Aorta (tissue), 5 donors: ENCODE measurements at places on chromosomes 2 and 18.

DNA sequence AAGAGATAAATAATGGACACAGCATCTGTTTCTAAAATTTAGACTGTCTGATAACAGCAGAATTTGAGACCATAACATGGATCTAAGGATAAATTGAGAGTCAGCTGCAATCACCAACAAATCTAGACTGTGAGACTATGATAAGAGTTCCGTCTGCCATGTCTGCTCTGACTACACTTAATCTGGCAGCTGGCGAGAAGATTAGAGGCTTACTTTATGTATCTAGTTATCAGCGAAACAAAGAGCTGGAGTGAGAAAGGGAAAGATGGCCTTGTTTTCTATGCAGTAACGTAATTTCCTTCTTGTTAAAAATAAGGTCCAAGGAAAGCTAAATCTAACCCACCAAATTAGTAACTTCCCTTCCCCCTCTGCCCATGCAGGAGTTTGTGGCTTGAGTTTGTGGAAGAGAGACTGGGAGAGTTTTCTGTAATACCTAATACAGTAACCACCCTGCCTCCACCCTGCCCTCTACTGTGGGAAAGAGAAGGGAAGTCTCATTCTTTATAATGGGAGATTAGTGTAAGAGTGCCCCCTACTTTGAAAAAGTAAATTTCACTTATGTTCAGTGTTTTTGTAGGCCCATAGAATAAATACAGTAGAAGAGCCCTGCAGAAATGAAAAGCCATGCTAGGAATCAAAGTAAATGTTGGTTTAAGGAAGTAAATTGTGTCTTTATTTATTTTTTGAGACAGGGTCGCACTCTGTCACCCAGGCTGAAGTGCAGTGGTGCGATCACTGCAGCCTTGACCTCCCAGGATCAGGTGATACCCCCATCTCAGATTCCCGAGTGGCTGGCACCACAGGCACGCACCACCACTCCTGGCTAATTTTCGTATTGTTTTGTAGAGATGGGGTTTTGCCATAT lies 27.5 kb downstream of the EML4 start:
- no peak for DNase-seq

DNA sequence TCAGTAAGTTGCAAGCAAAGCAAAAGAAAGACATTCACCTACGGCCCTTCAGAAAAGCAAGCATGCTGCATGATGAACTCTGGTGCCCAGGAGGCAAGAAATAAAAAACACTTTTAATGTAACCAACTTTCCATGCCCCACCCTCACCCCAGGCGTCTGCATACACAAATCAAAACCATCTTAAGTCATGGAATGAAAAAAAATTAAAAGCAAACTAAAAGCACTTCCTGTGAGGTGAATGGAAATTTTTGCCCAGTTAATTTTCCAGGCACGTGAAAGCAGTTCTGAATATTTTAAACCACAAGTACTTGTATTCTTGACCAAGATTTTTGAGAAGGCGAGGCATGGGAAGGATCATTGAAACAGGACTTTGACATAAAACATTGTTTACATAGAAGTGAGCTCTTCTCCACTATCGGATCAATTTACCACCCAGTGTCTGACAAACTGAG lies 2.5 kb upstream of the ICOS start:
- no peak for DNase-seq

- no peak for DNase-seq
Measured at GRCh38 chr2:25405611-25406295, 64.0 kb upstream of the DNMT3A start.

DNA sequence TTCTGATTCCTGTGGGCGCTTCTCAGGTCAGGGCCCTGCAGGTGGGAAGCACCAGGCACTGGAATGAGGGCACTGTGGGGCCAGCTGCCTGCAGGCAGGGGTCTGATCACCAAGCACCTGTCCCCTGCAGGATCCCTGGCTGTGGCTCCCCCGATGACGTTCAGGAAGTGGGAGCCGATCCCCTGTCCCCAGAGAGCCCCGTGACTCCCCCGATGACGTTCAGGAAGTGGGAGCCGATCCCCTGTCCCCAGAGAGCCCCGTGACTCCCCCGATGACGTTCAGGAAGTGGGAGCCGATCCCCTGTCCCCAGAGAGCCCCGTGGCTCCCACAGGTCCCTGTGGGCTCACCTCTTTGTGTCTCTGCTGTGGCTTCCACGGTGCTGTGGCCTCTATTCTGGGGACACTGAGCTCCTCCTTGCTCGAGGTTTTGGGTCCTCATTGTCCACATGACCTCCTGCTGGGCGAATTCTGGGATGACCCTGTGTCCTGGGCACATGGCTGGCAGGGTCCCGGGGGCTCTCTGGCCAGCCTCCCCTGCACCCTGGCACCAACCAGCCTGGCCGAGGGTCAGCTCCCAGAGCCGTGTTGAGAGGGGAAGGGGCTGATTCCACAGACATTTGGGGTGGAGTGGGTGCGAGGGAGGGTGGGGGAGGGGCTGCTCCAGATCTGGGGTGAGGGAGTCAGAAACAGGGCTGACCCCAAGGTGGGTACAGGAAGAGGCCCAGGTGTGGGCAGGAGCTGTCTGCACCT lies 4.8 kb downstream of the NEU4 start:
- DNase-seq = peak; percentile 69

GRCh38 chr18:3425446-3425845 lies 24.5 kb upstream of the TGIF1 start:
- DNase-seq = no peak

GRCh38 chr2:133232556-133232955 lies 335.7 kb downstream of the NCKAP5 start:
- no peak for DNase-seq

DNA sequence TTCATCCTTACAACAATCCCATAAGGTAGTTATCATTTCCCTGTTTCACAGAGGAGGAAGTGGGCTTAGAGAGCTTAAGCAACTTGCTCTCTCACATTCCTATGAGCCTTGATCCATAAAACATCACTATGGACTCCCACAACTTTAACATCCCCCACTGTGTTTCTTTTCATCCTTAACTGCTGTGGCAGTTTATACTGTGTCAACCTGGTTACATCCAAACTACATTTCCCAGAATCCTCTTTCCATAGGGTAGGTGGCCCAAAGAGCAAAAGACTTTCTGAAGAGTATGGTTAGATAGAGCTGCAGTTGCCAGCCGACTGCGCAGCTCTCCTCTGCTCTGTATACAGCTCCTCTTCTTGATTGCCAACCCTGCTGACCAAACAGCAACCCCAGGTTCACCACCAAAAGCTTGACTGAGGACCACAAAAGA lies 22.5 kb downstream of the MAP3K2 start:
- DNase-seq = no peak

- no peak for DNase-seq
Measured at GRCh38 chr18:46478796-46479195, 178.2 kb downstream of the LOXHD1 start.

DNA sequence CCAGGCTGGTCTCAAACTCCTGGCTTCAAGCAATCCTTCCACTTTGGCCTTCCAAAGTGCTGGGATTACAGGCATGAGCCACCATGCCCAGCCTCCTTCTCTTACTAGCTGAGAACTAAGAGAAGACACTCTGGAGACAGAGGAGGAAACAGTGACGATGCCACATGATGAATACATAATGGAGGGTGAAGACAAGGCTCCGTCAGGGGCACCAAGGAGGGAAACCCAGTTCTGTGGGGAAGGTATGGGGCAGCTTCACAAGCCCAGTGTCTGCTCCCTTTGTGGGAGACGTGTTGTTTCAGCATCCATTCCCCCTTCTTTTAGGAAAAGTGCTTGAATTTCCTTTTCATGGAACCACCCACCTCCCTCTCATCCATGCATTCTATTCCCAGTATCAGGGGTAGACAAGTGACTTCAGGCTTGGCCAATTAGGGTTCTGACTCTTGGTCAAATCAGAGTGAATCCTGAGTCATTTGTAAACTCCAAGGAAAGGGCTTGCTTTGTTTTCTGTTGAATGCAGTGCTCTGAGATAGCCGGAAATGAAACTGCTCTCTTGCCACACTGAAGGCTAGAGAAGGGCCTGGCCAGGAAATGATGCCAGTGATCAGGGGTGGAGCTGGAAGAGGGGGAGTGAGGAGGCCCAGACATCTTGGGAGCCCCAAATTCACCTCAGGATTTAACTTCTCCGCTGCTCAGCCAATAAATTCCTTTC lies 23.7 kb downstream of the TMEM127 start:
- no peak for DNase-seq

GRCh38 chr2:238238766-238239542 lies 884 bp downstream of the HES6 start:
- no peak for DNase-seq

DNA sequence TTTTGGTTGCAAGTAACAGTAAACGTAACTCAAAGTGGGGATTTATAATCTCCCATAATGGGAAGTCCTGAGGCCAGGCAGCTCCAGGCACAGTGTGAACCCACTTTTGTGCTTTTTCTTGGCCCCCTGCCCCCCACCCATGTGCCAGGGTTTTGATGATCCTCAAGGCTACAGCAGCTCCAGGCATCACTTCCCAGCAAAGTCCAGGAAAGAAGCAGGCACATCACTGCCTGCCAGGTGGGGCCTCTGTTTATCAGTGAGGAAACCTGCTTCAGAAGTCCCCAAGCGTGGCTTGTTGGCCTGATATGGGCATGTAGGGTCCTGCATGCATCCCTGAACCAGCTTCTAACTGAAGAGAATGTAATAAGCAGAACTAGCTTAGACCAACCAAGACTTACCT lies 299.2 kb upstream of the SKOR2 start:
- DNase-seq = no peak

DNA sequence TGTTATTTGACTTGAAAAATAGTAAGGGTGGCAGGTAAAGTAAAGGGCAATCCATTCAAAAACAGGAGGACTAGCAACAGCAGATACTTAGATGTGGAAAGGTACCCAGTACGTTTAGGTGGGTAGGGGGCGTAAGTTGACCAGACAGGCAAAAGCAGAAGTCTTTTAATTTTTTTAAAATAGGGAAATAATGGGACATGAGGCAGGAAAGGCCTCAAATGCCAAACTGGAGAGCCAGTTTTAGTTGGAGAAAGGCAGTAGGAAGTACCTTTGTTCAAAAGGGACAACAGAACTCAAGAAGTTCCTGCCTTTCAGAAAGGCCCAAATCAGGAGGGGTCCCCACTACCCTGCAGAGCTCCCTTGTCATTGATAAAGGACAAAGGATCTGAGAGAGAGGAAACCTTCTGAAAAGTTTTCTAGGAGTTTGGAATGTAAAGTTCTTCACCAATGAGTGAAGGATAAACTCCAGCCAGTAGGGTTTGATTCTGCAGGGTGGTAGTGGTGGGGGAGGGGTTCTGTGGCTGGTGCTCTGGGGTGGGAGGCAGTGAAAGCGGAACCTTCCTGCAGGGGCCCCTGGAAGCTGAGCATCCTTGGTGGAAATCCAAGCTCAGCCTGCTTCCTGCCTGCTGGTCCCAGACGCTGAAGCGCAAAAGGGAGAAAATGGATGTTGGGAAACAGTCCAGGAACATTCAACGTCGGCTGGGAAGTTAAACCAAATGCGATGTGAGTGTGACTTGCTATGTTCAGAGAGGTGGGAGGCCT lies 40.1 kb downstream of the TMEM17 start:
- DNase-seq = no peak

DNA sequence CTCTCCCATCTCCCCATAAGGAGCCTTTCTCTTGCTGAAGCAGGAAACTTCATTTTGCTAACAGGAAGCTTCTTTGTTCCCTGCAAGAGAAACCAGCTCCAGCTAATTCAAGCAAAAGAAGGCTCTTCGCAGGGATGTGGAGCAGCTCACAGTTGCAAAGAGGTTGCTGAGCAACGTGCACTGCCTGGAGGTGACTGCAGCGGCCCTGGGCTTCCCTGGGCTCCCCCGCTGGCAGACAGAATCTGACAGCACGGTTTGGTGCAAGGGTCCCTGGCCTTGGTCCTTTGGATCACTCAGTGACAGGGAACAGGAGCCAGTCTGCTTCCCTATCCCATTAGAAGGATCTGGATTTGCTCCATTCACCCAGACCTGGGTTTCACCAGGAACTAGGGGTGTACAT lies 25.8 kb downstream of the GPR55 start:
- peak; percentile 51 for DNase-seq

GRCh38 chr2:168717790-168718502 lies 84.5 kb upstream of the NOSTRIN start:
- no peak for DNase-seq

DNA sequence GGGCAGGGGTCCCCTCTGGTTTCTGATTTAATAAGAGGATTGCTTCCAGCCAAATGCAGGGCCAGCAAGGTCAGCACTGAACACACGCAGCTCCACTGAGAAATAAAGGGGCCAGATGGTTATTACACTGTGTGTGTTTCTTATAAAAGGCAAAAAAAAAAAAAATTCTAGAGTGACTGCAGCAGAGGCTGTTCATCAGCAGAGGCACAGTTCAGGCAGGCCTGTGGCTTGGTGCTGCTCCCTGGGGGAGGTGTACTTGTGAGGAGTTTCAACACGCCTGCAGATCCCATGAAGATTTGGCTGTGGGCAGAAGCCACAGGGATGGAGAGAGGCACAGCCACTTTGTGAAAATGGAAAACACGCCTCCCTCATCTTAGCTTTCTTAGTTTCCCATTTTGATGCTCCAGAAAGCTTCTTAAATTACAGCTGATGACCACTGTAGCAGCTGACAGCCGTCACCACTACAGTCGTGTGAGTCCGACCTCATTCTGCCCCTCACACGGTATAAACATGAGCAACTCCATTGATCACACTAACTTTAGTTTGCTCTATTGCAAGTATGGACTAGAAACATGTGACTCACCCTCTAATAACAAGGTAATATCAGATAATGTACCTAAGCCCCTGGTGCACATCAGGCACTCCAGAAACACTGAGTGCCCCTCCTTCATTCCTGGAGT lies 726.5 kb upstream of the RAB6C start:
- no peak for DNase-seq

DNA sequence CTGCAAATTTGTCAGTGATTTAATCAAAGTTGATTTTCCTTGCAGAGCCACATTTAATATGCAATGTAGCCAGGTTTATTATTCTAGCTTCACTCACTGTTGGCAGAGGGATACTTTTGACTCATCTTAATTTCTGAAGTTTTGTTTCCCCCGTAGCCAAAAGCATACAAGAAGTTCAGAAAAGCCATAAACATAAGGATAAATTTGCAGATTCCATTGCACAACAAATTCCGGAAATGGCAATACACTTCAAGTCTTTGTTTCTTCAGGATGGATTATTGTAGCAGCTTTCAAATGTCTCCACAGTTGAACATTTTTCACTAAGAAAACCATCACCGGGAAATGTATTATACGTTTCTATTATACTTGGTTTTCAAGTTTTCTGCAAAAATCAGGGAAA lies 88.0 kb upstream of the ZCCHC2 start:
- DNase-seq = no peak

GRCh38 chr2:40298026-40298425 lies 153.9 kb downstream of the SLC8A1 start:
- DNase-seq = no peak
